ENCODE measurements at places on chromosomes 3 and 15.

- DNase-seq, result no peak
These were observed 417.8 kb upstream of the TPM1 start for GRCh38 chr15:62624547-62625378.

GRCh38 chr3:172629470-172629869 is 81.4 kb downstream of the NCEH1 start:
- no peak for DNase-seq

GRCh38 chr3:73341272-73341935 is 279.9 kb downstream of the EBLN2 start:
- DNase-seq, result no peak

DNA sequence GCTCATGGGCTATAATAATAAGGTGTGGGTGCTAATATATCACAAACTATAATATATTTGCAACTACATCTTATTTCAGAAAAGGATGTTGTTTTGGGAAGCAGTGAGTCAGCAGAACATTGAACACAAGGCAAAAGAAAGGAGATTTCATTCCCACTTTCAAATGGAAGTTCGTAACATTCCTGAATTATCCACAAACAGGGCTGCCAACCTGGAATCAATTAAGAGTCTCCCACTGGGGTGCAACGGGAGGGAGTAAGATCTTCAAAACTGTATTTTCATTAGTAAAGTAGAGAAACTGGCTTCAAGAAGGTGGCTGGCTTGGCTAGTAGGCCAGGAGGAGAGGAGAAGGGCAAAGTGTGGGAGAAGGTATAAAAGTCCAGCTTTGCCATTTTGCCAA is 479.6 kb downstream of the CNTN3 start:
- DNase-seq, result no peak

GRCh38 chr3:121803771-121804320 is 31.0 kb downstream of the IQCB1 start:
- DNase-seq, result no peak

GRCh38 chr3:133881492-133881891 is 14.2 kb downstream of the RAB6B start:
- no peak for DNase-seq

DNA sequence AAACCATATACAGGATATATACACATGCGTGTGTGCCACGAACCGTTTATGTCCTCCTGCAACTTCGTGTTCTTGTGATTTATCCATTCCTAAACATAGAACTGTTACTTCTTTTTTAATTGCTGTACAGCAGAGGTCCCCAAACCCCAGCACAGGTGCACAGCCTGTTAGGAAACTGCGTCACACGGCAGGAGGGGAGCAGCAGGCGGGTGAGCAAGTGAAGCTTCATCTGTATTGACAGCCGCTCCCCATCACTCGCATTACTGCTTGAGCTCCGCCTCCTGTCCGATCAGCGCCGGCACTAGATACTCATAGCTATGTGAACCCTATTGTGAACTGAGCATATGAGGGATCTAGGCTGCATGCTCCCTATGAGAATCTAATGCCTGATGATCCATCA is 34.9 kb upstream of the NRROS start:
- DNase-seq, result peak; percentile 62

- DNase-seq, result no peak
These were observed 292.0 kb upstream of the SLCO3A1 start for GRCh38 chr15:91561371-91562100.

DNA sequence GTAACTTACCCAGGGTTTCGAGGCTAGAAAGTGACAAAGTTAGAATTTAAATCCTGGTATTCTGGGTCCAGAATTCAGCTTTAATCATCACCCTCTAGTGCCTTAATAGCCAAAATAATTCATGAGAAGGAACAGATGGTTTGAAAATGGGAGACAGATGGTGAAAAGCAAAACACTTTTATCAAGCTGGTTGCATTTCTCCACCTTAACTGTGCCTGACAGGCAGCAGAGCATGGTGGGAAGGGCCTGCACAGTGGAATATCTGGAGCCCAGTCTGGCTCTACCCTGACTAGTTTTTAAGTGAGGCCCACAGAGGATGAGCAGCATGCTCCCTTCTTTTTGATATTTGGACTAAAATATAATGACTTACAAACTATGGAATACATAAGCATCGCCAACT is 35.6 kb upstream of the RASGRP1 start:
- DNase-seq, result no peak

Measured in activated naive CD4-positive, alpha-beta T cell (primary cell).